Hematopoietic multipotent progenitor cell treated with erythropoietin and hydrocortisone succinate and interleukin-3 and kit ligand, for 17 days (in vitro differentiated cells): ENCODE measurements at places on chromosomes 5 and 9.

DNA sequence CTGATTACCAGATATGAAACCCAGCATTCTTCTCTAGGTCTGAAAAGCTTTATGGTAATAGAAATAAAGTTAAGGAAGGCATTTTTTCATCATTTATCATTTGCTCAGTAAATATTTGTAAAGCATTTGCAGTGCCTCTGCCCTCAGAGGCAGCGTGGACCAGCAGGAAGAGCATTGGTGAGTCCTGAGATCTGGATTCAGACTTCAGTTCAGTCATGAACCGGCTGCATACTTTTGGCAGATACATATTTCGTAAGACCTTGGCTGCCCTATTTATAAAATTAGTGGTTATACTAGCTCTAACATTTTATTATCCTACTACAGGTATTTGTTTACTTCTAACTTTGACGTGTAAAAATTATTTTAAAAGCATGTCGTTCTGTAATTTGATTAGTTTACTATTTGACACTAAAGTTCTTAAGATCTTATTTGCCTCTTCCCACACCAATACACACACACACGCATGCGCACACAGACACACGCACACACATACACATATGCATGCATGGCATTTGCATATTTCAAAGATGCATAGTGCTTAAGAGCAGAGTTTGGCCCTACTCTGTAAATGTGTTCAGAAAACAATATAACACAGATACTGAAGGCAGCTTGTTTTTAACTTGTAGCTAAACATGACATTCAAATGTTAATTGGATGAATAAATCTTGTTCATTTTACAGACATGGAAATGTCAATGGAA is 101.9 kb downstream of the RPS23 start:
- DNase-seq, result no peak

DNA sequence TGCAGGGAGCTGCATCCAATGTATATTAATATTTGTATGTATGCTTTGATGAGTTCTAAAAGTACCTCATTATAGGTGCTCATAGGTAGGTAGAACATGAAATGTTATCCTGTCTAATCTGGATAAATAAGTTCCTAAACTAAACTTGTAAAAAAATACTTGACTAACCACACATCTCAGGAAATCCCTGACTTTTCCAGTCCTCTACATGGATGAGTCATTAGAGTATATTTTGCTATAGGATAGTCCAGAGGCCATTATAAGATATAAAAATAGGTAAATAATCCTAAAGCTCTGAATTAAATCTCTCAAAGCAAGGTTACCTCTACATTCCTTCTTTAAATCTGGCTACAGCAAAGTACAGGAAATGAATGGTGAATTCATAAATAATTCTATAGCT is 404.3 kb downstream of the RAB3C start:
- DNase-seq, result no peak

- DNase-seq, result no peak
Measured at GRCh38 chr9:75599126-75599525, 291.3 kb upstream of the PCSK5 start.

DNA sequence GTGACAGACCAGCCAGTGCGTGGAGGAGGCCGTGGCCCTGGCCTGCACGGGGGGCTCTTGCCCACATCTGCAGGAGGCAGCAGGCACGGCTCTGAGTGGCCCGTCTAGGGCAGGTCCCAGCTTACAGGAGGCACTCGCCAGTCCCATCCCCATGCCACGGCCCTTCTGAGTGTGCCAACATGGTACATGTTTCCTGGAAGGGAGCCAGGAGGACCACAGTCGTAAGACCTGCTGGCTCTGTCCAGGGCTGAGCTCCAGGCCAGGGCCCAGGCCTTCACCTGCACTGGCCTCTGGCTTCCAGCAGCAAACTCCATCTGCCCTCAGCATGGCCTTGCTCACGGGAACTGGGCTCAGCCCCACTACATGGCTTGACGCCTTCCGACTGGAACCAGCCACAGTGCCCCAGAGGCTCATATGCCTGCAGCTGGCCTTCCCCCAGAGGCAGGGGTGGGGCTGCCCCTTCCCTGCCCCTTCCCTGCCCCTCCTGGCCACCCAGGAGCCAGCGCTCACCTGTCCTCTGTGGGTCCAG is 3.8 kb downstream of the NKD2 start:
- DNase-seq, result no peak

GRCh38 chr5:15544039-15544438 is 44.1 kb downstream of the FBXL7 start:
- DNase-seq, result no peak

DNA sequence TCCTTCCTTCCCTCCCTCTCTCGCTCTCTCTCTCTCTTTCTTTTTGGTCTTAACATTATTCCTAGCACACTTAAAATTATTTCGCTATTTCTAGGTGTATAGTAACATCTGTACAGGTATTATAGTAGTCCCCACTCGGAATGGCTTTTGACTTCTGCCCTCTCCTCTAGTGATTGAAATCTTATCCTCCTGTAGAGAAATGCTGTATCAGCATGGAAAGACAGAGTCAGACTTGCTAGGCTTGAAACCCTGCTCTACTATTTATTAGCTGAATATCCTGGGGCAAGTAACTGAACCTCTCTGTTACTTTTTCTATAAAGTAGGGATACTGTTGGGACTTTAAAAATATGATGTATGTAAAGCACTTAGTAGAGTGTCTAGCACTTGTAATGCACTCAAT is 681.9 kb upstream of the C9orf72 start:
- no peak for DNase-seq

DNA sequence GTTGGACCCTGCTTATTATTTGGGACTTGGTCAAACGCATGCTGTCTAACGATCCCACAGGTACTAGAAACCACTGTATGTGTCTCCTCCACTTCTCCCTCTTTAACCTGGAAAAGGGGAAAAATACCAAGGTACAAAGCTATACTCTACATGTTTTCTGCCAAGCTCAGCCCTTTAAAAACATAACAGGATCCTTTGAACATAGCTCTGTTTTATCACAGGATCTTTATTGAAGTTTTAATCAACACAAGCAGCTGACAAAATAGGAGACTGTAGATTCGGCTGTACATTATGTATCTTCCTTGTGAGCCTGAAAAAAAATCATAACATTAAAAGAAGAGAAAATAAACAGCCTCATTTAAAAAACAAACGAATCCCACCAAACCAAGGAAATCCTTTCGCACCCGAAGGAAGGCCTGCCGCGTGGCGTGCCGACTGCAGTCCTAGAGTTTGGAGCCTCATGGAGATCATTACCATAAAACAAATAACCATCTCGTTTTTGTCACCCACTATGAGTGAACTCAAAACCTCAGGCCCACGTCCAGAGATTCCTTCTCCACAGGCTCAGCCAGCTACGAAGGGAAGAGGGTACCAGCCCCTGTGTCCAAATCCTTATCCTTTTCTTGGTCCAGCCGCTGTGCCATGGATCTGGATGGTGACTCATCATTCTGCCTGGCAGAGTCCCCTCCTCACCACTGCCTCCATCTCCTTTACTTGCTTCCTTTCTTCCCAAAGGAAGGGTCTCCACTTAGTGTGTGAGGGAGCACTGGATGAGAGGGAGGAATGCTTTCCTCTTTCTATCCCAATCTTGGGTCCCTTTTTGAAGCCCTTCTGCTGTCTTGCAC is 651.1 kb downstream of the CCDC171 start:
- no peak for DNase-seq

- DNase-seq, result peak; percentile 93
Measured at GRCh38 chr5:148383564-148384379, at the start of gene FBXO38. Gene FBXO38 (plus strand): TSS chr5:148383958. CDS start chr5:148394777, 10,819 bp downstream.

DNA sequence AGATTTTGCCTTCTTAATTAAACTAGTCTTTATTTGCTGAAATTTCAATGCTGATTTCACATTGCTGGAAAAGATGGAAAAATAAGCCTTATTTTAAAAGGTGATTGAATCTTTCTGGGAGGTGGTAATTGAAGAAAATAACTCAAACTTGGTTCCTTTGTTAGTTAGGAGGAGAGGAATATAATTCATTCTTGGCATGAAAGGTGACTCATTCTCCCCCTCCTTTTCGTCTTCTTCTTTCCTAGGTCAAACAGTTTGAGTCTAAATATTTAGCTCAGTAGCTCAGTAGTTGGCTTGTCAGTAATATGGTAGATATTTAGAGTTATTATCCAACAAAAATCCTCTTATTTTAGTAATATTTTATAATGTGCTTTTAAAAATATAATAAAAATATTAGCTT is 353.9 kb upstream of the MEF2C start:
- no peak for DNase-seq

DNA sequence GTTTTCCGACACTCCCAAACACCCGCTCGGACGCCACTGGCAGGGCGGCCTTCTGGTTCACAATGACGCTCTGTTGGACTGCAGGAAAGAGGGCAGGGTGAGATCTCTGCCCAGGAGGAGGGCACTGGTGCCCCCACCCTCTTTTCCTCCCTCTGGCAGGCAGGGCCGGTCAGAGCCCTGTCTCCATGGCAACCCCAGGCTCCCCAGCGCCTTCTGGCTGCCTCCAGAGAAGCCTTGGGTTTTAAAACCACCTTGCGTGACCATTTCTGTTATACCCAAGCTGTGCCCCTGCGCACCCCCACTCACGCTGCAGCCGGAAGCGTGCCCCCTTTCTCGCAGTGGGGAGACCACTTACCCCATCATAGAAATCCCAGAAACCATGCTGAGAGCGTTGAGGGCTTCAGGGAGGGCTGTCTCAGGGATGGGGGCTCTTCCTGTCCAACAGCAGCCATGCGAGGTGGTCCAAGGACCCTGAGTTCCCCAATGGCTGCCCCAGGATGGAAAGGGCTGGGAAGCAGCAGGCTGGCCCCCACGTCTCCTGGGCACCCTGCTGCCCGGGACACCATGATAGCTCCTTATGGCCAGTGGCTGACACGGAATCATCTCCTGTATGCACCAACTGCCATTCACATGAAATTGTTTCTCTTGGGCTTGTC is 7.3 kb downstream of the C9orf50 start:
- DNase-seq, result no peak

DNA sequence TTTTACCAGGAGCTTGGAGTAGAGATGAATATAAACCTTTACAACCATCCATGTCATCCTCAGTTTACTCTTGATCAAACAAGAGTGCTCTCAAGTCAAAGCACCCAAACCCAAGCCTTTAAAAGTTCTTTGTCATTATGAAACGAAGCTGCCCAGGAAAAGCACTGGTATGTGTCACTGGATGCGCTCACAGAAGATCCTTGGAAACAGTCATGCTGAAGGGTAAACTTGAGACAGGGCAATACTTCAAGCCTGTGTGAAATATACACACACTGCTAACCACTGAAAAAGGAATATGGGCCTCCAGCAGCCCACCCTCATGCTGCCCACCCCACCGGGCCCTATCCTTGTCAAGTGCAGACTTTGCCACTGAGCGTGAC is 84.5 kb downstream of the PRRT1B start:
- no peak for DNase-seq

DNA sequence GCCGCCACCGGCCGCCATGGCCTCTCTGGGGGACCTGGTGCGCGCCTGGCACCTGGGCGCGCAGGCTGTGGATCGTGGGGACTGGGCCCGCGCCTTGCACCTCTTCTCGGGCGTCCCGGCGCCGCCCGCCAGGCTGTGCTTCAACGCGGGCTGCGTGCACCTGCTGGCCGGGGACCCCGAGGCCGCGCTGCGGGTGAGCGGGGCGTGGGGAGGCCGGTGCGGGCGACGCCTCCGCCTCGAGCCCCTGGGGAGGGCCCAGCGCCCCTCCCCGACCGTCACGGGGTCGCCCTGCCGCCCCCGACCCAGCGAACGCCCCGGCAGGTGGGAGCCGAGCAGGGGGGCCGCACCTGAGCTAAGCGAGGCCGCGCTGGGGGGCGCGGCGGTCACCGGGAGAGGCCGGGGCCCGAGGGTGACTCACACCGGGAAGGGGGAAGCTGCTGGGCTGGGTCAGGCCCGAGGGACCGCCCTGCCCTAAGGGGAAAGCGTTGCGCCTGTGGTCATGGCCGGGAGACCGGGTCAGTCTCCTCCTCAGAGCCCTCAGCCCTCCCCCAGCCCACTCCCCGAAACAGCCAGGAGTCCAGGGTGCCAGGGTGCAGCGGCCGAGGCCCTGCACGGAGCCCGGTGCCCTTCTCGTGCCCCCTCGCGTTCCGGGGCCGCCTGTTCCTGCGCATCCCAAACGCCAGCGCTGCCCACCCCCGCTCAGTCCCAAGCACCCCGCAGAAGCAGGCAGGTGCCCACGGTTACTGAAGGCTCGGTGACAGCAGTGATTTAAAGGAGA is 510 bp downstream of the NOXA1 start:
- DNase-seq, result no peak

GRCh38 chr9:93193388-93194220 is 9.7 kb downstream of the WNK2 start:
- DNase-seq, result no peak

- DNase-seq, result no peak
Measured at GRCh38 chr5:135315386-135315785, 83.6 kb downstream of the MACROH2A1 start.

DNA sequence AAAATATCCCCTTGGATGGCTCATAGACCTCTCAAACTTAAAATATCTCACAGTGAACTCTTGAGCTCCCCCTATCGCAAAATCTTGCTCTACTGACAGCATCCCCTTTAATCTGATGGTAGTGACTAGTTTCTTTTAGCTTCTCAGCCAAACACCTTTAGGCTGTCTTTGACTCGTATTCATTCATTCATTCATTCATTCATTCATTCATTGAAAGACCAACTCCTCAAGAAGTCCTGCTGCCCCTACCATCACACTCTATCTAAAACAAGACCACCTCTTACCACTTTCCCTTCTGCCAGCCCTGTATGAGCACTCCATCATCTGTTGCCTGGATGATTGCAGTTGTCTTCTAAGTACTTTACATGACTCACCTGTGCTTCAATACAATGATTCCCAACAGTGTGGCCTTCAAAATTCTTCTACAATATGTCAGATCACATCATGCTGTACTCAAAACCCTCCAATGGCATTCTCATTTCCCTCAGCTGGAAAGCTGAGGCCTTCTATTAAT is 46.8 kb downstream of the ITGA2 start:
- DNase-seq, result no peak

DNA sequence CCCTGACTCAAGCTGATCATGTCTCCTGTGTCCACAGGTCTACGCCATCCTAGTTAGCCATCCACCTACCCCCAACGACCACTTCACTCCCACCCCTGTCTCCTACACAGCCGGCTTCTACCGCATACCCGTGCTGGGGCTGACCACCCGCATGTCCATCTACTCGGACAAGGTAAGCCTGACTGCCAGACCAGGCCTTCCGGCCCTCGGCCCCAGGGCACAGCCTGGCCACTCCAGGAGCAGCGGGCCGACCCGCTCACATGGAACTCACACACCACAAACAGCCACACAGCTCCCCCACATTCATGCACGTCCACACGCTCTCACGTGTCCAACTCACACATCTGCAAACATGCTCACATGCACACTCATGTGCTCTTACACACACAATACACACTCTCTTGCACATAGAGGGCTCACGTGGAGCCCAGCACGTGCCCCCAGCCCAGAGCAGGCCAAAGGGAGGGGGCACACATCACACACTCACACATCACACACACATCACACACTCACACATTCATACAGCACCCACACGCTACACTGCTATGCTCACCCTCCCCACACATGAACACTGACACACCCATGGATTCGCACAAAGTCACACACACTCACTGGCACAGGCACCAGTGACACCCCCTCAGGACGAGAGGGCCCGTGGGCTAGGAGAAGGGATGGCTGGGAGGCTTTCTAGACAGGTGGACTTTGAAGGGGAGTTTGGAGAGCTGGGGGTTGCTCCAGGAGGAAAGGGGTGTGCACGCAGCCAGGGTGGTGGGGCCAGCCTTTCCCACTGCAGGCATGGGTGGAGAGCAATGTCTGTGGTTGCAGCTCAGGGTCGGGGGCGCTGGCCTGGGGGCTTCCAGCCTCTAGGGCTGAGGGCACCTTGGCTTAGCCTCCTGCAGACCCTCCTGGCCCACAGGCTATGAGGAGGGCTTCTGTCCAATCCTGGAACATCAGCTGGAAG is 3.3 kb downstream of the GRIN1 start:
- DNase-seq, result no peak

GRCh38 chr9:16303506-16303905 is 567.0 kb downstream of the BNC2 start:
- DNase-seq, result no peak
